Chondrocyte (in vitro differentiated cells): ENCODE measurements at places on chromosomes 13 and 19. TPM values are rescaled to one million over a fixed set of nuclear protein-coding genes. Genes with fewer than 3 reads are reported as not detected.
A peak's percentile ranks its signal among the peaks of the same experiment; 100 is the strongest.

- DNase-seq, result no peak
Observed at GRCh38 chr13:27926644-27927434, 7.0 kb downstream of the PDX1 start.

DNA sequence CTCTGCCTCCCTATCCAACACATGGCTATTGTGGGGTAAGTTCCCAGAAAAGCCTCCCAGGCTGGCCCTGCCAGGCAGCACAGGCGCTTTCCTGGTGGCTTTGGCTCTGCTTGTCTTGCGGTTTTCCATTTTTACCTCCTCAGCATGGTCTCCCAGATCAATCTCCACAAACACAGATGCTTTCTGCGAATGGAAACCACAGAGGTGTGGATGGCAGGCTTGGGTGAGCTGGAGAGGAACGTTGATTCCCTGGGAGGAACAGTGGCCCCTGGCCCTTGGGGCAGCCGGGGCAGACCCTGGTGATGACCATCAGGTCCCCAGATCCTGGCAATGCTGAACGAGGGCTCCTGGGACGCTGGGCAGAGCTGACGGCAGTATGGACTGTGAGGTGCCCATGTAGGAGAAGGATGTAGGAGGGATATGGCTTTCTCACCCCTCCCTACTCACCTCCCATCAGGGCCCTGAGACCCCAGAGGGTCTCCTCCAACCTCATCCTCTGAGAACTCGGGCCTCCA is 6.6 kb downstream of the C13orf46 start:
- peak; percentile 74 for DNase-seq

DNA sequence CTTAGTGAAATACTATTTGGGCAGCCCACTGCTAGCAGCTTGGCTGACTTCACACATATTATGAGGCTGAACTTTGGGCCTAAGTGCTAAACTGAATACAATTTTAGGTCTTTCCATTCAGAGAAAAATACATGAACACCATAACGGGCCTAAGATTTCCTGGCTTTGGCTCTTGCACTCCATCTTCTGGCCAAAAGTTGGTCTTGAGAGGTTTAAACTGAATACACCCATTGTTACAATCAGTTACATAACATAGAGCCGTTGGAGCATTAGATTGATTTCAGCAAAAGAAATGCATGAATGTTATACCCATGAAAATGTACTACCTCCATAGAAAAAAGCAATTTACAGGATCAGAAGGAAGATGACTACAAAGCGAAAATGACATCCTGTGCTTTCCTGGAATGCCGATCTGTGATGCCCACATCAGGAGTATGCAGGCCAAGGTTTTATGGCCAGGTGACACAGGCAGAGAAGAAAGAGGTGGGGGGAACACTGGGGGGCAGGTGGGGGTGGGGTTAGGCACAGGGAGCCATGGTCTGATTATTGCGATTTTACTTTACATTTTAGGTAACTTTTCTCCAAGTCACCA is 11.1 kb upstream of the SHISA2 start:
- no peak for DNase-seq

Gene IGFL1
- 1.3 to 2.9 TPM (median 2.1 TPM) in 3 replicates for total RNA-seq

DNA sequence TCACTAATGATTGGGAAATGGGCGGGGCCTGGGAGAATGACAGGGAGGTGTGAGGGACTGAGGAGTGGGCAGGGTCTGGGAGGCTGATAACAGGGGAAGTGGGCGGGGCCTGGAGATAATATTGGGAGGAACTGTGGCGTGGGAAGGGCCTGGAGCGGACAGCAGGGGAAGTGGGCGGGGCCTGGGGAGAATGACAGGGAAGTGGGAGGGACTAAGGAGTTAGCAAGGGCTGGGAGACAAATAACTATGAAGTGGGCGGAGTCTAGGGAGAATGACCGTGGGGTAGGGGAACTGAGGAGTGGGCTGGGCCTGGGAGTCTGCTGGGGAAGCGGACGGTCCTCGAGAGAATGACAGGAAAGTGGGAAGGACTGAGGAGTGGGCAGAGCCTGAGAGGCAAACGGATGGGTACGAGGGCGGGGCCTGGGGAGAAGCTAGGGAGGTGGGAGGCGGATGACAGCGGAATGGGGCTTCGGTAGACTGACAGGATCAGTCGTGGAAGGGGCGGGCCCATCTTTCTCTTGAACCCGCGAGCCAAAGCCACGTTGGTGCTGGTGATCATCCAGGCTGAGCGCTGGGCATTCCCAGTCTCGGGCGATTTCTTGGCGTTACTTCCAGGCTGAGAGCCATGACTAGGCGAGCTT is 14.0 kb upstream of the TUBB4A start:
- DNase-seq, result peak; percentile 97

DNA sequence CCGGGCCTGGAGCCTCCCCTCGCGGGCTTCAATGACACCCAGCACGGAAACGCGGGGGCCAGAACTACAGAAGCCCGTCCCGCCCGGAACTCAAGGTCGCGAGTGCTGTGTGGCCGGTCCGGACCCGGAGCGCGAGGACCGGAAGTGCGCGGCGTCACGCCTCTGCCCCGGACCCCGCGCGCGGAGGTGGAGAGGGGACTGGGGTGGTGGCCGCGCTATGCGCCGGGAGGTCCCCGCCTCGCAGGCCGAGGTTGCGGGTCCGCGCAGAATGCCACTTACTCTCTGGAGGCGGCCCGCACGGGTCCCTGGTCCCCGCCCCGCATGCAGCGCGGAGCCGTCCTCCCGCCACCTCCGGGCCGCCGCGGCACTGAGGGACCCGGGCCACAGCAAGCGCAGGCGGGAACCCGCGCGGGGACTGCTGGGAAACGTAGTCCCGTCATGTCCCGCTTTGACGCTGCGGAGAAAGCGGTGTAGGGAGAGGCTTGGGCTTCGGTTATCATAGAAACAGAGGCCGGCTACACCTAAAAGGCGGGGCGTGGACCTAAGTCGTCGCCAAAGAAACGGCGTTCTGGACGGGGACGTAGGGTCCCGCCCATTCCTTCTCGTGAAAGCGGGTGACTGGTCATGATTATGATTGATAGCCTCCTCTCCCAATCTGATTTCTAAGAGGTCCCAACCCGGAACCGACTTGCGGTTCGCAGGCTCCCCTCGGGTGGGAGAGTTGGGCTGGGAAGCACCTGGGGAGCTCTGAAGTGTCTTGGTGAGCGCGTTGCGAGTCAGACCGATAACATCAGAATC is at the start of gene ZNF837:
Gene ZNF837, minus strand, starts transcription at position 369 of the 798 bp plus-strand sequence. CDS start 11,698 bp downstream, outside the sequence.
- peak; percentile 99 for DNase-seq

- DNase-seq, result no peak
Observed at GRCh38 chr19:45653634-45654033, 14.4 kb upstream of the GIPR start.

- DNase-seq, result no peak
Observed at GRCh38 chr13:103539265-103539664, 473.0 kb upstream of the SLC10A2 start.

- DNase-seq, result no peak
Observed at GRCh38 chr13:70662231-70662940, 554.1 kb upstream of the KLHL1 start.
